ENCODE measurements at places on chromosomes 16 and 17.
A peak's percentile ranks its signal among the peaks of the same experiment; 100 is the strongest.

- DNase-seq = no peak
Measured at GRCh38 chr17:12664894-12665262, 812 bp upstream of the MYOCD start.

- no peak for DNase-seq
Measured at GRCh38 chr17:57455063-57455914, 199.0 kb downstream of the MSI2 start.

DNA sequence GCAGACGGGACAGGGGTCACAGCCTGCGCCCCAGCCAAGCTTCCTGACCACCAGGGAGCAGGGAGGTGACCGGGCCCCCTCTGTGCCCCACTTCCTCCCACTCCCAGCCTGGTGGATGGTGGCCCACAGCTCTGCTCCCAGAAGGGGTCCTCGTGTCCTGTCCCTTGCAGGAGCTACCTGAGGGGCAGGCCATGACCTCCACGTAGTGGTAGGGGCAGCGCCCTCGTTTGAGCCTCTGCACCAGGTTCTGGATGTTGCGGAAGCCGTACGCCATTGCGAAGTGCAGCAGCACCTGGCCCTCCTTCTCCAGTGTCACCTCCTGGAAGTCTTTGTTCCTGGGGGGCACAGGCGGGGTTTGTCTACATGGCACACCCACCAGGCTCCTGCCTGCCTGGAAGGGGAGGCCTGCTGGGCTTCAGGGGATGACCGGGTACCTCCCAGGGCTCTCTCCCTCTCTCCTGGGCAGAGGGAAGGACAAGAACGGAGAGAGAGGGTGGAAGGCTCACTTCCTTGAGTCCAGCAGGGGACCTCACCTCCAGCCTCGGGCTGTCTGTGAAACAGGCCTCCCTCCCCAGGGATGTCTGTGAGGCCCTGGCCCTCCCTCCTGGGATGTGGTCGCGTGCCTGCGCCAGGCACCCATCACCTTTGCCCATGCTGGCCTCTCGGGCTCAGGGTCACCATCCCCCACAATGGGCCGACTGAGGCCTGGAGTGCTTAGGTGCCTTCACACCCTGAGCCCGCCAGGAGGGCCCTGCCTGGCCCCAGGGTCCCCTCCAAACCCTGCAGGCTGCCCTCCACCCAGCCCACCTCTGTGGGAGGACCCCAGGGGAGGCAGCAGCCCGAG lies 4.0 kb downstream of the HAGHL start:
- DNase-seq = no peak

DNA sequence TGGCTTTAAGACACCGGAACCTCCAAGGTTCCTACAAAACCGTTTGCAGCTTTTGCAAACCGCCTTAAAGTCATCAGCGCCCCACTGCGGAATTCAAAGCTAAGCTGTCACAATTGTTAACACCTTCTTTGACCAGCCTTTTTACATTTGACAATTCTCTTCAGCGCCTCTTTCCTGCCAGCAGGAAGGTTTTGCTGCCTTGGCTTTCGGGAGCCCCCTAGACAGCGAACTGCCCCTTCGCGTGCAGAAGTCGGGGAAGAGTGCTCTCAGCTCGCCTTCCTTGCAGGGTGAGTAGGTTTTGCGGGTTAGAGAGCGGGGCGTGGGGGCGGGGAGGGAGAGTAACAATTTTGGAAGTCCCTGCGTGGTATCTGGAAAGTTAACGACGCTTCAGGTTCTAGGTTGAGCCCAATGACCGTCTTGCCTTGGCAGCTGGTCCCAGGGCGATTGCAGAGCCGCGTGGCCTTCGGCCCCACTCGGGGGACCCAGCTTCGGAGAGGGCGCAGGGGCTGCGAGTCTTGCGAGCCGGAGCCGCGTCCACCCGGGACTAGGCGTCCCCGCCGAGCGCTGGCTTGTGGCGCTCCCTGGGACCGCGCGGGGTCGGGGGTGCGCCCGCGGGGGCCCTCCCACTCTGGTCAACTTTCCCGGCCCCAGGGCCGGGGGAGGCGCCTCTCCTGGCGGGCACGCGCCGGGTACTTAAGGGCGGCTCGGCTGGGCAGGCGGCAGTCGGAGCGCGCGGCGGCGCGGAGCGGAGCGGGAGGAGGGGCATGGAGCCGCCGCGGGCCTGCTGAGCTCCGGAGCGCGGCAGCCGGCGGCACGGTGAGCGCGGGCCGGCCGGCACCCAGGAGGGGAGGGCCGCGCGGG lies at the start of gene HAS3:
TSS of gene HAS3 (plus strand) at position 153 of the 861 bp plus-strand sequence. CDS start 3,743 bp downstream, outside the sequence.
- DNase-seq = no peak

GRCh38 chr17:17279316-17279715 lies 1.7 kb downstream of the COPS3 start:
- DNase-seq = no peak

GRCh38 chr17:7836596-7837407 lies 2.8 kb downstream of the KDM6B start:
- DNase-seq = peak; percentile 56

GRCh38 chr16:569445-570254 lies at the start of gene PIGQ:
Gene PIGQ, plus strand, starts transcription at chr16:569968. Its CDS starts 4,107 bp downstream, at chr16:574075.
- peak; percentile 51 for DNase-seq

GRCh38 chr17:31101943-31102342 lies 7.2 kb downstream of the NF1 start:
- no peak for DNase-seq

DNA sequence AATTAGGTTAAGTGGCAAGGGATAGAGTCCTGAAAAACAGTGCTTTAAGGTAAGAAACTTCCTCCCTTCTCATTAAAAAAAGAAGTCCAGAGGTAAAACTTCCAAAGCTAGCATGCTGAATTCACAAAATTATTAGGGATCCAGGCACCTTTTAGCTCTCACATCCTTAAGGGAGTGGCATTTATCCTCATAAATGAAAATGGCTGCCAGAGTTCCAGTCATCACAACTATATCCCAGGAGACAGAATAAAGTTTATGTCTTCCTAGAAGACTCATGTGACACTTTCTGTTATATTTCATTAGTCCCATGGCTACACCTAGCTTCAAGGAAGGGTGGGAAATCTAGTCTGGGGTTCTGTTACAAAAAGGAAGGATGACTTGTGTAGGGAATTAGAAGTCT lies 23.3 kb upstream of the ADORA2B start:
- no peak for DNase-seq

- no peak for DNase-seq
Measured at GRCh38 chr17:33968350-33969044, 286.6 kb upstream of the CCL2 start.

DNA sequence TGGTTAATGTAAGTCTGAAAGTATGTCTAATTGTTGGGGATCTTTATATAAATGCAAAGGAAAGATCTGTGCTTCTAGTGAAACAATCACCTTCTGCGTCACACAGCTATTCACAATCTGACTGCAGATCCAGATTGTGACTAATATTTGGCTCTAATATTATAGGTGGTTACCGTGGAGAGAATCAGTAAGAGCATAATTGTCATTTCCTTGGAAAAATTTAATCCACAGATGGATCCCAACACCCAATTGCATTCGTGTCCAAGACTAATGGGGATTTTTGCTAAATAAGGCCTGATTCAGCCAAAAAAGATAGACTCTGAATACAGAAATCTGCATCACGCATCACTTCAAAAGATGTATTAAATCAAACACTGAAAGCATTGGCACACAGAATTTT lies 2.7 kb upstream of the KCNJ2 start:
- no peak for DNase-seq

DNA sequence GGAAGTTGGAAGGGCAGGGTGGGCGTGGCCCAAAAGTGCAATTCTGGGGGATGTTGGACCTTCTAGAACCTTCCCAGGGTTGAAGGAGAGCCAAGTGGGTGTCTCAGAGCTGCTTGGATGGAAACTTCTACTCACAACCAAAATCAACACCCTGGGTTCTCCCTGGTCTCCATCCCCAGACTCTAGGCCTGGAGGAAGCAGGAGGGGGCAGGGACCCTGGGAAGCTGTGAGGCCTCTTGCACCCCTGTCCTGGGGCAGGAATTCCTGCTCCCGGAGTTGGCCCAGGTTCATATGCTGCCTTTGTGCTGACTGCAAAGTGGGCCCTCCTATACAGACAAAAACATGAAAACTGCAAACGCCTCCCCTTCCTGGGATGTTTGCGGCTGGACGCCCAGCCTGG lies 25.1 kb downstream of the TRARG1 start:
- no peak for DNase-seq

- no peak for DNase-seq
Measured at GRCh38 chr16:79640513-79641360, 40.2 kb upstream of the MAF start.

GRCh38 chr17:48162946-48163506 lies 55.5 kb downstream of the SNX11 start:
- no peak for DNase-seq

- no peak for DNase-seq
Measured at GRCh38 chr16:73778887-73779286, 517.7 kb upstream of the PSMD7 start.

GRCh38 chr17:48163809-48164208 lies 56.2 kb downstream of the SNX11 start:
- DNase-seq = no peak

- no peak for DNase-seq
Measured at GRCh38 chr17:47763913-47764582, 31.0 kb downstream of the TBX21 start.

DNA sequence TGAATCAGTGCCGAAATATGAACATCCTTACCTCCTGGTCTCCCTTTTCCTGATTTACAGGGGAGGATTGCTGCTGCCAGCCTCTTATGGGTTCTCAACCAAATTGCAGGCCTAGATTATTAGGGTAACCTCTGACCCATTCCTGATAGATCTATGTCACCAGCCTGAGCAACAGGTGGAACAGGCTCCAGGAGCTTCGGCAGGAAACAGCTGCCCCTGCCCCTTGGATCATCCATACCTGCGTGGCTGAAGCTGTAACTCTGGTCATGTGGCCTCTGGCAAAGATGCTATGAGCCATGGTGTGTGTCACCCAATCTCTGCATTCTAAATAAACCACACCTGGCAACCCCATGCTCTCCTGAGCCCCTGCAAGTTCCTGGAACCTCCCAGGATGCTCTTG lies 18.4 kb upstream of the RBBP6 start:
- no peak for DNase-seq

GRCh38 chr17:72406498-72406897 lies 285.7 kb downstream of the SOX9 start:
- no peak for DNase-seq

- DNase-seq = no peak
Measured at GRCh38 chr16:11836650-11837244, 14.6 kb downstream of the RSL1D1 start.

- no peak for DNase-seq
Measured at GRCh38 chr17:16934836-16935235, 37.1 kb downstream of the TNFRSF13B start.

- DNase-seq = peak; percentile 73
Measured at GRCh38 chr17:74957935-74958740, 14.4 kb downstream of the HID1 start.

- DNase-seq = no peak
Measured at GRCh38 chr17:79981661-79982101, 54.0 kb downstream of the TBC1D16 start.

GRCh38 chr16:1090620-1091587 lies 5.1 kb downstream of the C1QTNF8 start:
- DNase-seq = no peak
